CD14-positive monocyte (primary cell): ENCODE measurements at places on chromosomes 3 and 15.

GRCh38 chr3:9890249-9891071 lies at the start of gene JAGN1:
JAGN1 (plus strand) TSS chr3:9890610; CDS start chr3:9890723, 113 bp downstream.
- peak; percentile 86 for DNase-seq

DNA sequence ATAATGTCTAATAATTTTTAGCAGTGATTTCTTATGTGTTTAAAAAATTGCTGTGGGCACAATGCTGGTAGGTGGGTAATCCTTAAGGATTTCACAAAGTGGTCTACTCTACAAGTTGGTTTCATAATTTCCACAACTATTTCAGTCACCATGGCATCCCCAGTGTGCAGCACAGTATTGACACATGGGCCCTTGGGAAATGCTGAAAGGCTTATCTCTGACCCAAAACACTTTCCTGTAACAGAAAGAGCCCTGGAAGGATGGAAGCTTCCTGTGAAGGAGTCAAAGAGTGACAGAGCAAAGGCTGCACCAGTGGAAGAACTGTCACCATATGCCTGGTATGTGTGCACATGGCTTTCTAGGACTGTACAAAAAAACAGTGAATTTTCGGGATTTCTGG lies 153.7 kb downstream of the ANO10 start:
- no peak for DNase-seq

GRCh38 chr3:143506190-143506589 lies 342.1 kb downstream of the SLC9A9 start:
- peak; percentile 20 for DNase-seq

DNA sequence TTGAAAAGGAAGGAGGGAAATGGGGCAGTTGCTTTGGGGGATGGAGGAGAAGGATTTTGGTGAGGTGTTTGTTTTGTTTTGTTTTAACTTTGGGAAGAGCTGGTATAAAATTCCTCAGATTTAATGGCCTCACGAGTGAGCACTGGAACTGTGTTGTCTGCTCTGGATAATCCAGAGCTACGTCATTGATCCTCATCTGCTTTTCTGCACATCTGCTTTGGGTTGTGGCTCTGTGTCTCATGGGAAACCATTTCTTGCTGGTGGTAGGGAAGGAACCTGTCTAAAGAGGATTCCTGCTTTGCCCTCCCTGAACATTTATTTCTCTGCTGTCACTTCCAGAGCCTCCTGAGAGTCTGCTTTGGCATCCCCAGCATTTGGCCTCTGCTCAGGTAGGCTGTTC lies 3.1 kb downstream of the SNRK start:
- no peak for DNase-seq

DNA sequence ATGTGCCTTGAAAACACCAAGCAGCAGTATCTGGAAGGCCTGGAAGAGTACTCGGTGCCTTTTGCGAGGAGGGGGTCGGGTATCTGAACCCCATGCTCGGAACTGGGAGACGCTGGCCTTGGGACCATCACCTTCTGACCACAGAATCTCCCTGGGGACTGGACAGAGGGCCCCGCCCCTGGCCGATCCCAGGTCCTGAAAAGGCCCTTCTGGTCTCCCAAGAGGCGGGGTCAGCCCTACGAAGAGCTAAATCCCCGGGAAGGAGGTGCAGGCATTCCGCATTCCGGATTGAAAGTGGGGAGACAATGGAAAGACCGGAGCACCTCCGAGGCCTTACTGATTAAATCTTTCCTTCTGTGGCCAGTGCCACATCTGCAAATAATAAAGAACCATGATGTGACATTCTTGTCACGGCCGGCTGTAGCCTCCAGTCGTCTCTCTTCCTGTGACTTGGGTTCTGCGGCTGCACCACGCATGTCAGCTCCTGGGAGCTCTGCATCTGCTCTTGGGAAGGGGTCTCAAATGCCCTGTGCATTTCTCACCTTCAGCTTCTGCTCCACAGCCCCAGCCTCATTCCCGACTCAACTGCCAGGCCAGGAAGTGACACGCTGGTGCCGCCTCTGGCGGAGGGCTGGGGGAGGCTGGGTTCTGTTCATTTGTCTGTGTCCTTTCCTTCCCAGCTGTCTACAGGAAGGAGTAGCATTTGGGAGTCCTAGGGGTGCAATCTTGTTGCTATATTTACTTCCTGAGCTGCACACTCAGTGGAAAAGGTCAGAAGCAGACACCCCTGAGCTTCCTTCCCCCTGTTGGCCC lies 173.5 kb downstream of the KLF13 start:
- DNase-seq = no peak

GRCh38 chr15:82045179-82045891 lies 483 bp downstream of the MEX3B start:
- DNase-seq = peak; percentile 28

- peak; percentile 92 for DNase-seq
Measured at GRCh38 chr3:72080095-72080494, 295.1 kb upstream of the PROK2 start.

GRCh38 chr3:165742351-165742750 lies 94.9 kb downstream of the BCHE start:
- DNase-seq = no peak

- peak; percentile 19 for DNase-seq
Measured at GRCh38 chr15:99100245-99101173, 4.4 kb upstream of the SYNM start.

- no peak for DNase-seq
Measured at GRCh38 chr3:85037203-85037602, 78.4 kb downstream of the CADM2 start.

- no peak for DNase-seq
Measured at GRCh38 chr15:22850055-22850454, 11.6 kb downstream of the NIPA2 start.

GRCh38 chr3:120161902-120162301 lies 67.7 kb upstream of the GSK3B start:
- peak; percentile 57 for DNase-seq
